Stimulated activated CD4-positive, alpha-beta T cell treated with anti-CD3 and anti-CD28 coated beads, TNF-alpha, amount 100 ng/mL, for 48 hours (primary cell): ENCODE measurements at places on chromosomes 16 and 17.

- DNase-seq: no peak
Measured at GRCh38 chr16:75130150-75130771, 13.7 kb upstream of the LDHD start.

DNA sequence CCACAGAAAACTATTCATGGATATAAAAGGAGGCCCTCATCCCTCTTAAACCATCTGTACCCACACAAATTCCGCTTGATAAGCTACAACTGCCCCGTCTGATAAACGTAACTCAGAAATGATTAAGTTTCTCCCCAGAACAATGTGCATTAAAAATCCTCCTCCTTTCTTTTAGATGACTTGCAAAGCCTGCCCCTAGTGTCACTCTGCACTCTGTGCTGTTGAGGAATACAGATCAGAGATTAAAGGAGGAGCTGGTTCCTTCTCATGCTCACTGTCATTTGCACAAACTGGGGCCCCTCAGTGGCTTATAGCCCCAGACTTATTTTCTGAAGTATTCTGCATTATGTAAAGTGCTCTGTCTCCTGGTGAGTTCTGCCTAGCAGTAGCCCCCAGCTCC lies 33.3 kb downstream of the CDRT15 start:
- no peak for DNase-seq

GRCh38 chr16:64278196-64278595 lies 843.7 kb downstream of the CDH11 start:
- DNase-seq: no peak

GRCh38 chr17:76752006-76752405 lies 14.1 kb downstream of the MFSD11 start:
- DNase-seq: no peak

DNA sequence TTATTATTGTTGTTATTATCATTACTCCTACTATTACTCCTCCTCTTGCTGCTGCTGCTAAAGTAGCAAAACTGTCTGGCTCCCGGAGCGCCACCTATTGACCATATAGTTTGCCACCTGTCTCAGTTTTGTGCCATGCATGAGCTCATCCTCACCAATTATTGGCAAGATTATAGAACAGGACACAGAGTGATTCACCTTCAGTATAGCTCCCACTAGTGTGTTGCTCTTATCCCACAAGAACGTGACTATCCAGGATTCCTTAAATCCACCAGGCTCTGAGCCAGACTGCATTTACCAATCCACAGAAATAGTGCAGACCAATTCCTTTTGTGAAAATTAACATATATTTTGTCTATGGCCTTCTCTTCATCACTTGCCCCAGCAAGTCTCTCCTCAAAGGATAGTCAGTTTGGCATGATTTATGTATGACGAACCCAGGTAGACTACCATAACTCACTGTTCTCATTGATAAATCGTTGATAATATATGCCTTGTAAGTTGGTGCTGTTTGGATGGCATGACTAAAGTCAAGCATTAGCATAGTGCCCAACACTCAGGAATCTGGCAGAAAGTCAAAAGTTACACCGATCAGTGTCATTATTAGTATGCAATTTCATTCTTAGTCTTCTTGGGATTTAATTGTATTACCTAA lies 405.5 kb upstream of the HSBP1 start:
- DNase-seq: no peak

- no peak for DNase-seq
Measured at GRCh38 chr16:58503166-58503862, 3.4 kb downstream of the NDRG4 start.

- DNase-seq: no peak
Measured at GRCh38 chr16:30949650-30950515, 1.0 kb downstream of the ORAI3 start.

GRCh38 chr17:80260791-80261158 lies at the start of gene RNF213:
Gene RNF213 (plus strand): TSS chr17:80260852. CDS start chr17:80263682, 2,830 bp downstream.
- no peak for DNase-seq

DNA sequence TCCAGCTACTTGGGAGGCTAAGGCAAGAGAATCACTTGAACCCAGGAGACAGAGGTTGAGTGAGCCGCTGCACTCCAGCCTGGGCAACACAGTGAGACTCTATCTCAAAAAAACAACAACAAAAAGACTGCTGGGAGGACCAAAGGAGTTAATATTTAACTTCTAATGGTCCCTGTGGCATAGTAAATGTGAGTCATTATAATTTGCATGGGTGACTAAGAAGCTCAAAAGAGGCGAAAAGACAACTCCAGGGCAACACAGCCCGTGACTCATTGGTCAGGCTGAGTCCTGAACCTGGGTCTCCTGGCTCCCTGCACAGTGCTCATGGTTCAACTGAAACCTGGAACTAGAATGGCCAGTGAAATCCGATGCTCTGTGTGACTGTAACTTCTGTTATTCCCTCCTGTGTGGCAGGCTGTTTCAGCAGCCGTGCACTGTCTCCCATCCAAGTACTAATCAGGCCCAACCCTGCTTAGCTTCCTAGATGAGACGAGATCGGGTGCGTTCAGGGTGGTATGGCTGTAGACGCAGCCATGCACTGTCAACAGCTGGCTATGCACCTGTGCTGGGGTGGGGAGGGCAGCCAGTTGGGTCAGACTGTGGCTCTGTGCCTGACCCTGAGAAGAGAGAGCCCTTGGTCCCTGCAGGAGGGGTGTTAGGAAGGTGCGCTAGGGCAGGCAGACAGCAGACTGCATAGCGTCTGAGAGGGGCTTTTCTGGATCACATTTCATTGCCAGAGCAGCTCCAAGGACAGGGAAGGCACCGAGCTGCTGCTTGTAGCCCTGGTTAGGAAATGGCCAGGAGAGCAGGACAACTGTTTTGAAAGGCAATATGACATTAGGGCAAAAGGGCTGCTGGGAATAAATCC lies 14.5 kb upstream of the GPRC5C start:
- DNase-seq: no peak

GRCh38 chr16:12337871-12338655 lies 361.5 kb downstream of the SNX29 start:
- no peak for DNase-seq

DNA sequence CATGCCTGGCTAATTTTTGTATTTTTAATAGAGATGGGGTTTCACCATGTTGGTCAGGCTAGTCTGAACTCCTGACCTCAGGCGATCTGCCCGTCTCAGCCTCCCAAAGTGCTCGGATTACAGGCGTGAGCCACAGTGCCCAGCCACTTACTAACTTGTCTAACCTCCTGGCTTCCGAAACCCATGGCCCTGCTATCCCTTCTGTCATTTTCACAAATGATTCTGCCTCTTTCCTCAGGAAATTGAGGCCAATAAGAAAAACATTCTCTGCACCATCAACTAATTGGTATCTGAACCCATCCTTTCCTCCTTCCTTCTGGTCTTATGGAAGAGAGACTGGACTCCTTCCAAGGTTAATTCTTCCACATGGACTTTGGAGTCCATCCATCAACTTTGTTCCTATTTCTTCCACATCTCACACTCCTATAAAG lies 27.9 kb upstream of the TNRC6A start:
- no peak for DNase-seq

GRCh38 chr16:87678618-87679017 lies 76.3 kb downstream of the JPH3 start:
- no peak for DNase-seq

GRCh38 chr17:75182569-75183436 lies at the start of gene SUMO2:
Gene SUMO2 (minus strand): TSS chr17:75182959. CDS start chr17:75182834, 125 bp downstream.
- peak; percentile 95 for DNase-seq

- no peak for DNase-seq
Measured at GRCh38 chr16:85757341-85757822, 6.5 kb upstream of the C16orf74 start.

DNA sequence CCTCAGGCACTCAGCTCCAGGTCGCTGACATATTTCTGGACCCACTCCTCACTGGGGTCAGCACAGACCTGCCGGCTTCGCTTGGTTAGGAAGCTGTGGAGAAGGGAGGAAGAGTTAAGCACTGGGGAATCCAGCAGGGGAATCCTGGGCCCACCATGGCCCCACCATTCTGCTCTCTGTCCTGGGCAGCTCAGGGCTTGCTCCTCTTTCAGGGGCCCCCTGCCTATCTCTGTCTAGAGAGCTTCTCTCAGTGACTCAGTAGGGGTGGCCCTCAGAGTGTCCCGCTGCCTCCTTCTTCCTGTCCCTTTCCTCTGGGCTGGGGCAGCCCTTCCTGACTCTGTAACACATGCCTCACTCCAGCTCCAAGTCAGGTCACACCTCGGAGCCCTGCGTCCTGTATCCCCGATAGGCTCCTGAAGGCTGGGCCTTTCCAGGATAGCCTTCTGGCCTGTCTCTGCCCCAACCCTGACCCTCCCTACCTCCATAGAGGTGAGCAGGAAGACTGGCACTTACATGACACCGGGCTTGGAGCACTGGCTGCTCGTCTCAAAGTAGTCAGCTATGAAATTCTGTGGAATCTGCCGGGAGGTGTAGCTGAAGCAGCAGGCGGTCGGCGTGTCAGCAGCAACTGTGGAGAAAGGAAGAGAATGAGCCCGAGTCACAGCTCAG lies 1.1 kb downstream of the CCL3 start:
- no peak for DNase-seq

GRCh38 chr17:48433896-48434295 lies 3.9 kb upstream of the SKAP1 start:
- no peak for DNase-seq

DNA sequence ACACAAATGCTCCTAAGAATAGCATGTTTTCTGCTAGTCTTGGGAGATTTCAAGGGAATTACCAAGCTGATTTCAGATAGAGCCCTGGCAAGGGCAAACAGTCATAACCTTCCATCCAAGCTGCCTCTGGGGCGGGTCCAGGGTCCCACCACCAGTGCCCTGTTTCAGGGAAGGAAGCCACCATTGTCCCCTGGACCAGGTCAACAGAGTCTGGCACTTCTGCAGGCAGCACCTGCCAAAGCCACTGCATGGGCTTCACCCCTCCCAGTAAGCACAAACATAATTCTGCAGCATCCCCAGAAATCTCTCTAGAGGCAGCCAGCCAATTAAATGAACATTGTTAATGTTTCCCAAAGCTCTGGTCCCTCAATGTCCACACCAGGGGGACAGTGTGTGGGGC lies 143.0 kb downstream of the SALL1 start:
- no peak for DNase-seq

- no peak for DNase-seq
Measured at GRCh38 chr16:3488801-3489200, 6.5 kb downstream of the C16orf90 start.

- peak; percentile 47 for DNase-seq
Measured at GRCh38 chr17:27569257-27569722, 61.7 kb upstream of the LGALS9 start.

DNA sequence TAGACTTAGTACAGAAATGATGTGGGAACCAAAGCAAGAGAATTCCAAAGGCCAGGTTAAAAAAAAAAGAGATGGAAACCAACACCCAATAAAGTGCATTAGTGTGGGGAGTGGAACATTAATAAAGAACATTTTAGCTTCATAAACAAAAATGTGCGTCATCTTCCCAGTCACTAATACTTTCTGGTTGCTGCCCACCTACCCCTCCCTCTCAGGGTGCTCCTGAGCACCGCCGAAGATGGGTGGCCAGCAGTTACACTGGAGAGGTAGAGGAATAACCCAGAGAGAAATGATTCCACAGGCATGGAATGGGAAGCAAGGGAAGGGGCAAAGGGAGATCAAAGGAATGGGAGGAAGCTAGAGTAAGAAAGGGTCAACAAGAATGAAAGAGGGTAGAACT lies 6.0 kb upstream of the CHD3 start:
- no peak for DNase-seq

DNA sequence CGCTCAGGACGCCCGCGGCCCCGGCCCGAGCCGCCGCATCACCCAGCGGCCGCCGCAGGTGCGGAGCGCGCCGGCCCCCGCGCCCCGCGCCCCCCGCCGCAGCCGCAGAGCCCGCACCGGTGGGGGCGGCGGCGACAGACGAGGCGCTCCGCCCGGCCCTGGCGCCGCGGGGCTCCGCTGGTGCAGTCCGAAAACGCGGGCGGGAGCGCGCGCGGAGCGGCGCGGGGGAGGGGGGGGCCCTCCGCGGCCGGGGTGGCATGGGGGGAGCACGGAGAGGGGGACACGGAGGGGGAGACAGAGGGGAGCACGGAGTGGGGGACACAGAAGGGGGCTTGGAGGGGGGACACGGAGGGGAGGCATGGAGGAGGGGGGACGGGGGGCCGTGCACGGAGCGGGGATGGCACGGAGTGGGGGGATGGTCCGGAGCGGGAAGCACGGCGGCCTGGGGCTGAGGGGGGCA lies at the start of gene AATK:
TSS of gene AATK (minus strand) at position 189 of the 460 bp plus-strand sequence. CDS start 229 bp downstream, outside the sequence.
- no peak for DNase-seq

DNA sequence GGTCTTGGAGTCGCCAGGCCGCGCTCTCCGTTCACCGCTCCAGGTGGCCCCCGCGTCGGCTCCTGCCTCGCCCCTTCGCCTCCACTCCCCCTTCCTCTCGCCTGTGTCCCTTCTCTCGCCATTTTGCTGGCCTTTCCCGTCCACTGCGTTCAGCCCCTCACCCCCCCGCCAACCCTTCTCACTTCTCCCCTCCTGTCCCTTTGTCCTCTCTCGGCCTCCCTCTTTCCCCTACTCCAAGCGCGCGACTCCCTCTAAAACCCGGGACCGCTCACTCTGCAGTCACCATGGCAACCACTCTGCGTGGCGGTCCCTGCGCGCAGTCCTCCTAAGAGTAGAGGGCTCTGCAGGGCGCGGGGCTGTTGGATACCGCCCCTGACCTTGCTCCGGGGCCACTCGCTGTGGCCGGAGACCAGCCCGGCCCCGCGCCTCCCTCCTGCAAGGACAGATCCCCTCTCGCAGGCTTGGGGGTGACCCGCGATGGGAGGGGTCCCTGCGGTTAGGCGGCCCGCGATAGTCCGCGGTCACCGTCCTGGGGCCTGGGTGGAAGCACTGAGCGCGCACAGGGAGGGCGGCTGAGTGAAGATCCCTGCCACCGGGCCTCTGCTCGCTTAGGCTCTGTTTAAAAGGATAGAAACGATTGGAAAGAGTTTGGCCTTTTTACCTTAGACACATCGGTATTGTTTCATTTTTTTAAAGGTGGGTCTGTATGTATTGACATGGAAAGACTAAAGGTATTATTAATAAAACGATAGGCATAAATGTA lies 454 bp downstream of the CCDC40 start:
- DNase-seq: no peak

GRCh38 chr16:57318240-57318970 lies 33.9 kb upstream of the PLLP start:
- no peak for DNase-seq

GRCh38 chr17:79990704-79991103 lies 45.0 kb downstream of the TBC1D16 start:
- no peak for DNase-seq

GRCh38 chr16:1639282-1639681 lies 27.1 kb downstream of the CRAMP1 start:
- DNase-seq: no peak

- no peak for DNase-seq
Measured at GRCh38 chr17:64772845-64773299, 110.8 kb upstream of the SMURF2 start.

GRCh38 chr16:677316-678190 lies 2.1 kb downstream of the RHBDL1 start:
- no peak for DNase-seq
